ENCODE measurements at places on chromosomes 12 and 14.

- H3K36me3 ChIP-seq, result no peaks in the 10 kb centered on the region
- DNase-seq, result no peak
- no peak overlapping the region for H3K27ac ChIP-seq
- no peaks in the 10 kb centered on the region for H3K4me1 ChIP-seq
- no peaks in the 10 kb centered on the region for H3K27me3 ChIP-seq
- H3K4me3 ChIP-seq, result no peak overlapping the region
These were observed 33.7 kb downstream of the SLC15A5 start for GRCh38 chr12:16243487-16244412.

DNA sequence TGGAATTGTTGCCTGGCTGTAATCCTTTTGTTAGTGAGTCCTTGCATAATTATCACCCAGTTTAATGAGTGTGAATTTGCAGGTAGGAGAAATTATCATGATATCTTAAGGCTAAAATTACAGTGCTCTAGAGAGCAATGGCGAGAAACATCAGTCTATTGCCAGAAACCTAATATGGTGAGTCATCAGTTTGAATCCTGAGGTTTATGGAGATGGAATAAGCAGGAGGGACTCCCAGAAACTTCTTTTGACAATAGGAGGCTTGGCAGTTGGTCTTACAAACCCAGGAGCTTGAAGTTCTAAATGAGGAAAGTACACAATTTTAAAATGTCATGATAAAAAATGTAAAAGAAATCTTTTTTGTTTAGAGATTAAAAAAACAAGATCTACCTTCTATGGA, 31.5 kb upstream of the CRADD start:
- H3K27ac ChIP-seq, result no peak overlapping the region
- H3K4me3 ChIP-seq, result no peak overlapping the region
- no peak for DNase-seq

DNA sequence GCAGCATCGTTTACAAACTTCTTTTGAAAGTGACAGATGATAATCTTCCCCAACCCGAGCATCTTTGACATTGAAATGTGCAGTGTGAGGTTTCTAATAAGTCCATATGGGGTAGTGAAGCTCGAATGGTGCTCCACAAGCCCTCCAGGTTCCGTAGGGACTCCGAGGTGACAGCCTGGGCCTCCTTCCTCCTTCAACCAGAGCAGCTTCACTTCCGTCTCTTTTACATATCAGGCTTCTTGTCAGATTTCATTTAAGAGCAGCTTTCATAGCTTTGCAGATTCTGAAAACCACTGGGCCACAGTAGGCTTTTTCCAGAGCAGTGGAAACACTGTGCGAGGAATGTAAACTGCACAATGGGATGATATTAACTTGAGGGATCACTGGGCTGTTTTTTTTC, 103.6 kb upstream of the CPM start:
- H3K4me1 ChIP-seq, result no peaks in the 10 kb centered on the region
- H3K27ac ChIP-seq, result no peak overlapping the region
- DNase-seq, result no peak
- H3K4me3 ChIP-seq, result no peak overlapping the region
- H3K36me3 ChIP-seq, result no peaks in the 10 kb centered on the region
- H3K27me3 ChIP-seq, result peaks cover 14% of the 10 kb centered on the region

- H3K36me3 ChIP-seq, result no peaks in the 10 kb centered on the region
- peaks cover 5% of the 10 kb centered on the region for H3K27me3 ChIP-seq
- no peak overlapping the region for H3K27ac ChIP-seq
- H3K4me3 ChIP-seq, result no peak overlapping the region
These were observed 18.0 kb upstream of the PLEKHG3 start for GRCh38 chr14:64686282-64686615.

- H3K36me3 ChIP-seq, result no peaks in the 10 kb centered on the region
- H3K27ac ChIP-seq, result no peak overlapping the region
- H3K4me1 ChIP-seq, result no peaks in the 10 kb centered on the region
- no peak for DNase-seq
These were observed 890 bp downstream of the AVPR1A start for GRCh38 chr12:63149909-63150712.

- no peaks in the 10 kb centered on the region for H3K4me1 ChIP-seq
- H3K27me3 ChIP-seq, result no peaks in the 10 kb centered on the region
- H3K36me3 ChIP-seq, result no peaks in the 10 kb centered on the region
- H3K27ac ChIP-seq, result no peak overlapping the region
- DNase-seq, result no peak
- H3K4me3 ChIP-seq, result no peak overlapping the region
These were observed 380.3 kb downstream of the CCER1 start for GRCh38 chr12:90574676-90575075.

DNA sequence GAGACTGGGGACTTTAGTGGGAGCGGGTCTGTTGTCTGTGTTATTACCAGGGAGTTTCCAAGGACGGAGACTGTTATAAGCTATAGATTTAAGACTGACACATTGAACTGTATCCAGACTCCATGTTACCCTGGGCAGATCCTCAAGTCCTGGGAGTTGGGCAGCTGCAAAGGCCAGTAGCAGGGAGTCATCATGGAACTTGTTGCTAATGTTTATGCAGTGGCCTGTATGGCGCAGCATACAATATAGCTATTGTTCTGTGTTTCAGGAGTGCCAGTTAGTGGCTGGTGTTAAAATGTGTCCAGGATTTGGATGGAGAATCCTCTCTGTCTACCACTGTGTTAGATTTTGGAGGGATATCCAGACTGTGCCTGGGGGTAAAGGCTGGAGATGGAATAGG, 31.7 kb downstream of the SMOC1 start:
- H3K36me3 ChIP-seq, result no peaks in the 10 kb centered on the region
- H3K27me3 ChIP-seq, result no peaks in the 10 kb centered on the region
- DNase-seq, result no peak

DNA sequence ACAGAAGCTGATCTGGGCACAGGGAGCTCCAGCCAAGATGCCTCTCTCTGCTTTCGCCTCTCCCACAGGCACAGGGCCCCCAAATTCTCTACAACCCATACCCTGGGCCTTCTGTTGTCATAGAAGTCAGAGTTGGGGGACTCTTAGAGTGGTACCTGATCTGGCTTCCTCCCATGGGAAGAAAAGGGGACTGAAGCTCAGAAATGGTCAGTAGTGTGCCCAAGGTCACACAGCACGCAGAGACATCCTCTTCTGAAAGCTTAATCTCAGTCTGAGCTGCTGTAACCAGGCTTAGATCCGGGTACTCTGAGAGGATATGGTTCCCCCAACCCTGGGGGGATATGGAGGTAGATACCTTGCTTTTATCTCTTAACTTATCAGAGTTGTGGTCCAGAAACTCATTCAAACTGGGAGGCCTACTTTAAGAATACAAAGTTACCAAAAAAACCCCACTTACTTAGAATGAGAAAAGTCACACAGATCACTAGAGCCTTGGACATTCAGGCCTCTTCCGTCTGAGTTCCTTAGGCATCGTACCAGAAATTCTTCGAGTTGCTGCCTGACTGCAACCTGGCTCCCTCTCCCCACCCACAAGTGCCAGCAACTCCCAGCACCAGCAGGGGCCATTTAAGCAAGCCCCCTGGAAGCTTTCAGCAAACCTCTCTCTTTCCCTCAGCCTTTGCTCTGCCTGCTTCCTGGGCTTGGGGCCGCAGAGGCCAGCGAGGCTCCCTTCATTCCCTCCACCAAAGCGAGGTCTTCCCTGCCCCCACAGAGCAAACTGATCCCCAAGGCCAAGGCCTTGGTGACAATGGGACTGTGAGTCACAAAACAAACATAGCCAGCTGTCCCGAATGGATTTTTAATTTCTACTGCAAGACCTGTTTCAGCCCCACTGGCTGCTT, 13.9 kb downstream of the KRT7 start:
- H3K27me3 ChIP-seq, result peaks cover 5% of the 10 kb centered on the region
- H3K27ac ChIP-seq, result no peak overlapping the region
- no peak overlapping the region for H3K4me3 ChIP-seq
- peaks cover 5% of the 10 kb centered on the region for H3K36me3 ChIP-seq

GRCh38 chr14:103923863-103924262, 4.4 kb upstream of the TDRD9 start:
- H3K27me3 ChIP-seq, result no peaks in the 10 kb centered on the region
- DNase-seq, result peak; percentile 87
- H3K4me3 ChIP-seq, result no peak overlapping the region
- no peaks in the 10 kb centered on the region for H3K36me3 ChIP-seq
- no peak overlapping the region for H3K27ac ChIP-seq

DNA sequence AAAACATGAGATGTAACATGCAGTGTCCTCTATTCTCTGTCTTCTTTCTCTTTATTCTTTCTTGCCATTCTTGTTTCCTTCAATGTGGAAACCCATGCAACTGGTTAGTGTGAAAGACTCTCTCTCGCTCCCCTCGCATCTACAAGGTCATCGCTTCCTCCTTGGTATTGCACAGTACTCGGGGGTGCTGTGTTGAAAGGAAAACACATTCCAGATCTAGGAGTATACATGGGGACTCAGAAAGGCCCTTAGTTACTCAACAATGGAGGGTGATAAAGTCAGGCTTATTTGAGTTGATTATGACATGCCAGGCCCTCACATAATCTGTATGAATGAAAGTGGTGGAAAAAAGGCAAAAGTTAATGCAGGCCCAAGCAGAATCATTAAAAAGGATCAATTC, 75.5 kb upstream of the OVCH1 start:
- H3K27me3 ChIP-seq, result no peaks in the 10 kb centered on the region
- DNase-seq, result no peak
- peaks cover 10% of the 10 kb centered on the region for H3K4me1 ChIP-seq
- no peak overlapping the region for H3K27ac ChIP-seq
- H3K4me3 ChIP-seq, result no peak overlapping the region

- peaks cover 25% of the 10 kb centered on the region for H3K4me1 ChIP-seq
- DNase-seq, result no peak
- H3K4me3 ChIP-seq, result peak overlapping the region; percentile 86
- no peaks in the 10 kb centered on the region for H3K27me3 ChIP-seq
These were observed 344 bp downstream of the SPTLC2 start for GRCh38 chr14:77616133-77616453.

Data from endothelial cell of umbilical vein (primary cell).